ENCODE measurements at places on chromosomes 5 and 9.
A peak's percentile ranks its signal among the peaks of the same experiment; 100 is the strongest.

DNA sequence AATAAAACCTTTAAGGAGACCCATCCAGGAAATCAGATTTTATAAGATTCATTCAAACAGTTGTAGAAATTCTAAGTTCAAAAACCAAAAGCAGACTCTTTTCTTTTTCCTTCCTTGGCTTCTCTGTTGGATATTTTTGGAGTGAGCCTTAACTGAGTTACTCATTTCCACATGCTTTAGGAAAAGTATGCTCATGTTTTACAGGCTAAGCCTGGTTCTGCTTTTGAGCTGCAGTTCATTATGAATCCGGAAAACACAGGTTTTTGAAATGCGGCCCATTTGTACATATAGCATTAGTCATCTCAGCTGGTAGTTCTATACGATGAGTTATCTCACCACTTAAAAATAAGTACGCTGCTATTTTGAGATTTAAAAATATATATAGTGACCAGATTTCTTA is 156.6 kb upstream of the DMRT1 start:
- DNase-seq = no peak

DNA sequence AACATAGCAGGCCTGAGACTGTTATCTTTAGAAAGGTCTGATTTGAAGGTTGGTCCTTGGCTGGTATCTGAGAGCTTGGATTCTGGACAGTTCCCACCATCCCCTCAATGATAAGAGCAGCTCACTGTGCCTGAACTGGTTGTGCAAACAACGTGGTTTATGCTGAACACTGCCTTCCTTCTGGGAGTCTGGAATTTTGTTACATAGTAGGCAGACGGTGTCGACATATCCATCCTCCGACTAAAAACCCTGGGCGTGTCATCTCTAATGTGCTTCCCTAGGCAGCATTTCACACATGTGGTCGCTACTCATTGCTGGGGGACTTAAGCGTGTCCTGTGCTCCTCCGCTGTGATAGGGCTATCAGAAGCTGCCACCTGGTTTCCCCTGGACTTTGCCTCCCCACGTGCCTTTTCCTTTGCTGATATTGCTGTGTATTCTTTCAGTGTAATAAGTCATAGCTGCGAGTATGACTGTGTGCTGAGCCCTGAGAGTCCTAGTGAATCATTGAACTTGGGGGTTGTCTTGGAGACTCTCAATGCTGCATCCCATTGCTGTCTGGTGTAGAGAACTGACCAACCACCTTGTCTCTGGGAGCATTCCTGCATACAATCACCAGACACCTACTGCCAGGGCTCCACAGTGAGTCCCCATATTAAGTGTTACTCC is 119.1 kb upstream of the TBC1D2 start:
- no peak for DNase-seq

GRCh38 chr5:5456858-5457257 is 34.4 kb downstream of the ICE1 start:
- DNase-seq = no peak

DNA sequence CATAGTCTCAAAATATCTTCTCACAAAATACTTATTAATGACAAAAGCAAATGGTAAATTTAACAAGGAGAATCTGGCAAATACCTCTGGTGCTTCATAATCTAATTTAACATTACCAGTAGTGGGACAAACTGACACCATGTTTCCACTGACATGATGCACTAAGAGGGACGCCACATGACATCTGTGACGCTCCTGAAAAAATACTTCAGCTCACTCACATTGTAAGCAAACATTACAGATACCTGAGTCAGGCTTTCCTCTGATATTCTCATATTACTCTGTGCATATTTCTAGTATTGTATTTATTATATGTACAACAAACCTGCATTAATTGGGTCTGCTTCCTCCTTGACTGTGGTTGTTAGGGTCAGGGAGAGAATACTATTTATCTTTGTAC is 56.7 kb upstream of the OSMR start:
- DNase-seq = no peak

- no peak for DNase-seq
Observed at GRCh38 chr9:69319324-69320025, 5.5 kb upstream of the ENTREP1 start.

GRCh38 chr9:3647652-3648051 is 121.9 kb upstream of the RFX3 start:
- no peak for DNase-seq

- no peak for DNase-seq
Observed at GRCh38 chr9:131641618-131642495, 96.5 kb downstream of the PRRT1B start.

DNA sequence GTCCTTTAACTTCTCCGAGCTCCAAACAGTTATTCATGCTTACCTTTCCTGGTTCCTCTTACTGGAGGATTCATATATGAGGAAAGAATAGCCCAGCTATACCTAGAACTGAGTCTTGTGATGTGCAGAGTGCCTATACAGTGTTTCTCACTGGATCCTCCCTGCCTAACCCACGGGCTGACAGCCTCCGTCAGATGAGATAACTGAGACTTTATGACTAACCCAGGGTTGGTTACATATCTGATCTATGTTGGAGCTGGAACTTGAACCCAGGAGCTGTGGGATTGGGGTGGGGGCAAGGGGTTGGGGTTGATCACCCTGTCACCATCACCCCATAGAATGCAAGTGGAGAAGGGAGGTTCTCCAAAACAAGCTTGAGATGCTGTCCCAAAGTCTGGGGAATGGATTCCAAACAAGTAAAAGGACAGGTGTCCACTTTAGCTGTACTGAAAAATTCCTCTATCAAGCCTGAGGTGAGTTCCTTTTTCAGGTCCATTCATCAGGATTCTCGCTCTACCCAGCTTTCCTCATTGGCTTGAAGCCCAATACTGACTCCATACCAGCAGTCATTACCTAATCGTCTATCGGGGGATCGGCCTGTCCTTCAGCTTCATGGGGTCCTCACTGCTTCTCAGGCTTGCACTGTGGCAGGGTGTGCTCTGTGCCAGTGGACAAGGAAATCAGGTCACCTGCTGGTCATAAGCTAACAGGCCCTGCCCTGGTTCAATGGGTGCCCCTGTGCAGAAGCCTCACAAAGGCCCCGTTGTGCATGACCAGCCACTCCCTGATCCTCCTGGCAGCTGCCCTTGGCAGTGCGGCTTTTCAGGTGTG is 100.6 kb downstream of the ARHGAP26 start:
- no peak for DNase-seq

- no peak for DNase-seq
Observed at GRCh38 chr9:128142596-128142995, 6.7 kb upstream of the LCN2 start.

GRCh38 chr9:3200331-3200774 is 325.4 kb downstream of the RFX3 start:
- no peak for DNase-seq

DNA sequence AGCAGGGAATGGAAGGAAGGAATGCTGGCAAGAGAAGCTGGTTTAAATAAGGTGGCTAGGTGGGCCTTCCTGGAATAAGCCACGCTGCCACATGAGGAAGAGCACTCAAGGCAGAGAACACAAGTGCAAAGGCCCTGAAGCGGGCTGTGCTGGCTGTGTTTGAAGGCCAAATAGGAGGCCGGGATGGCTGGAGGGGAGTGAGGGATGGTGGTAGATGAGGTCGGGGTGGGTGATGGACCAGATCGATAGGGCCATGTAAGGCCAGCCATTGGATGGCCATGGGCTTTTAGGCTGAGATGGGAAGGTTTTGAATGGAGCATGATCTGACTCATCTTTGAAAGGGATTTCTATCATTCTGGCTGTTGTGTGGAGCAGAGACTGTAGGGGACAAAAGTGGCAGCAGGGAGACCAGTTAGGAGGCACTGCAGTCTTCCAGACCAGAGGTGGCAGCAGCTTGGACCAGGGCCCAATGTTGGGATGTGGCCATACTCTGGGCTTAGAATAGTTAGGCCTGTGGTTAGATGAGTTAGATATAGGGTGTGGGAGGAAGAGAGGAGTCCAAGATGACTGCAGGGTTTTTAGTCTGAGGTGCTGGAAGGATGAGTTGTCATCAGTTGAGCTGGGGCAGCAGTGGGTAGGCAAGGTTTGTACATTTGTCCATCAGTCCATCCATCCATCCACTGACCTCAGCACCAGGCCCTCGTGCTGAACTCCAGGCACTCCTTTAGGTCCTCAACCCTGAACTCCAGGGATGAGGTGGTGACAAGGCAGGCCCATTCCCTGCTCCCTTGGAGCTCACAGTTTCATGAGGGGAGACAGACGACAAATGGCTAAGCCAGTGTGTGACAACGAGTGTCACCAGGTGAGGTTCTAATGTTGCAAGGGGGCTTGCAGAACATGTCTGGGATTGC is 30.3 kb downstream of the NDST1 start:
- no peak for DNase-seq

DNA sequence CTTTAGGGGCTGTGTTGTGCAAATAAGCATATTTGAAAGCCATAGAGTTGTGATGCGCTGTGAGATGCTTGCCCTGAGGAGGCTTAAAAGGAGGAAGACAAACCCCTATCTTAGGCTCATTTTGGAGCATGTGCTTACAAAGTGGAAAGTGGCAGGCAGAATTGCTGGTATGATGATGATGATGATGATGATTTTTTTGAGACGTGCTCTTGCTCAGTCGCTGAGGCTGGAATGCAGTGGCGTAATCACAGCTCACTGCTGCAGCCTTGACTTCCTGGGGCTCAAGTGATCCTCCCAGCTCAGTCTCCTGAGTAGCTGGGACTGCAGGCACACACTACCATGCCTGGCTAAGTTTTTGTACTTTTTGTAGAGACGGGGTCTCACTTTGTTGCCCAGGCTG is 1.7 kb downstream of the CNOT8 start:
- DNase-seq = no peak

GRCh38 chr5:172224996-172225395 is 31.0 kb downstream of the EFCAB9 start:
- DNase-seq = peak; percentile 86

DNA sequence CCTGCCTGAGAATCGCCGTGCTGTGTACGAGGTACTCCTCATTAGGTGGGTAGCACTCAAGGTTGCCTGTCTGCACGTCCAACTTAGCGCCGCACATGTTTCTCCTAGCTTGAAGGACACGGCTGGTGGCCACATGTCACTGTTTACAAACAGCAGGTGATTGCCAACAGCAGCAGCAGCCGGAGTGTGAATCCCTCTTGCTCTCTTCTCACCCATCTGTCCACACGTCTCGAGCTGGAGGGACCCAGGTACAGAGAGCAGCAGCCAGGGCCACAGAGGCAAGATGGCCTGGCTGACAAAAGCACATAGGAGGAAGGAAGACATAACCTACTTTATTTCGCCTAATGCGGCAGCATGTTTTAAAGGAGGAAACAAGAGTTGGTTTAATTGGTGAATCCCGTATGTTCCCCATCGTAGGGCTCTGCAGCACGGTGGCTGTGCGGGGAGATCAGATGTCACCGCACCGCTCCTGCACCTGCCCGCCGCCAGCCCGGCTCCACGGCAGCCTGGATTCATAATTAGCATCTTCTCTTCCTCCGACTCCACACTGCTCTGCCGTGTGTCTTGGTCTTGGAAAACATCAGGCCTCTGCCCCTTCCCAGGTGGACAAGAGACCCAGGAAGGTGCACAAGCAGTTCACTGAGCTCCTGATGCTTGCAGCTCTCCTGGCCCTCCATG is 201.6 kb upstream of the IRX1 start:
- DNase-seq = no peak

GRCh38 chr5:124199893-124200292 is 546.5 kb downstream of the ZNF608 start:
- no peak for DNase-seq

DNA sequence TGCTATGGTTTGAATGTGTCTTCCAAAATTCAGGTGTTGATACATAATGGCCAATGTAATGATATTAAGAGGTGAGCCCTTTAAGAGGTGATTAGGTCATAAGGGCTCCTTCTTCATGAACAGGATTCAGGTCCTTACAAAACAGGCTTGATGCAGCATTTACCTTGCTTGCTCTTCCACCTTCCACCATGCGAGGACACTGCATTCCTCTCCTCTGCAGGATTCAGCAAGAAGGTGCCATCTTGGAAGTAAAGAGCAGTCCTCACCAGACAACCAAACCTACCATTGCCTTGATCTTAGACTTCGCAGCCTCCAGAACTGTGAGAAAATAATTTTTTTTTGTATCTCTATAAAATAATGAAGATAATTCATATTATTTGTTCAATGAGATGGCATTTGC is 314.0 kb upstream of the SMARCA2 start:
- no peak for DNase-seq

GRCh38 chr5:127804886-127805426 is 101.8 kb downstream of the CCDC192 start:
- DNase-seq = no peak

GRCh38 chr5:134226441-134227192 is 744 bp upstream of the PPP2CA start:
- no peak for DNase-seq

DNA sequence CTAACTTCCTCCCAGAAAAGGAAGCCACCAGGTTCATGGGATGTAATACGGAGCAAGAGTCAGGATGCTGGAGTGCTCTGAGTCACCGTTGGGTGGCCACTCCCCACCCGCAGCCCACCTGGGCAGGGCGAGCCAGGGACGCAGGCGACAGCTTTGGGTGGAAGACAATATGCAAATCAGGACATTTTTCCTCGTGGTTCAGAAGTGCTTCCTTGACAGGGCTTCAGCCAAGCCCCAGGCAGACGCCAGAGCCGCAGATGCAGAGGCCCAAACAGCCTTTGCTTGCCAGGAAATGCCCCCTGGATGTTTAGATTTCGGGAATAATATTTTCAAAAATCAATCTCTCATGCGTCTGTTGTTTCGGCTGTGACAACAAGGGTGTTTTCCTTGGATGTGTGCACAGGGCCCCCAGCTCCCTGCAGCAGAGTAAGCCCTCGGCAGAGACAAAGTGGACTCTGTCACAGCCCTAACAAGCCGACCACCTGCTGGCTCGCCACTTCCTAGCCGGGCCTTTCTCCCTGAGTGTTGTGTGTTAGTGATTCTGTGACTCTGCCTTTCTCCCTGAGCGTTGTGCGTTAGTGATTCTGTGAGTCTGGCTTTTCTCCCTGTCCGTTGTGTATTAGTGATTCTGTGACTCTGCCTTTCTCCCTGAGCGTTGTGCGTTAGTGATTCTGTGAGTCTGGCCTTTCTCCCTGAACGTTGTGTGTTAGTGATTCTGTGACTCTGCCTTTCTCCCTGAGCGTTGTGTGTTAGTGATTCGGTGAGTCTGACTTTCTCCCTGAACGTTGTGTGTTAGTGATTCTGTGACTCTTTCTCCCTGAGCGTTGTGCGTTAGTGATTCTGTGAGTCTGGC is 11.8 kb upstream of the SLC9A3 start:
- DNase-seq = no peak

DNA sequence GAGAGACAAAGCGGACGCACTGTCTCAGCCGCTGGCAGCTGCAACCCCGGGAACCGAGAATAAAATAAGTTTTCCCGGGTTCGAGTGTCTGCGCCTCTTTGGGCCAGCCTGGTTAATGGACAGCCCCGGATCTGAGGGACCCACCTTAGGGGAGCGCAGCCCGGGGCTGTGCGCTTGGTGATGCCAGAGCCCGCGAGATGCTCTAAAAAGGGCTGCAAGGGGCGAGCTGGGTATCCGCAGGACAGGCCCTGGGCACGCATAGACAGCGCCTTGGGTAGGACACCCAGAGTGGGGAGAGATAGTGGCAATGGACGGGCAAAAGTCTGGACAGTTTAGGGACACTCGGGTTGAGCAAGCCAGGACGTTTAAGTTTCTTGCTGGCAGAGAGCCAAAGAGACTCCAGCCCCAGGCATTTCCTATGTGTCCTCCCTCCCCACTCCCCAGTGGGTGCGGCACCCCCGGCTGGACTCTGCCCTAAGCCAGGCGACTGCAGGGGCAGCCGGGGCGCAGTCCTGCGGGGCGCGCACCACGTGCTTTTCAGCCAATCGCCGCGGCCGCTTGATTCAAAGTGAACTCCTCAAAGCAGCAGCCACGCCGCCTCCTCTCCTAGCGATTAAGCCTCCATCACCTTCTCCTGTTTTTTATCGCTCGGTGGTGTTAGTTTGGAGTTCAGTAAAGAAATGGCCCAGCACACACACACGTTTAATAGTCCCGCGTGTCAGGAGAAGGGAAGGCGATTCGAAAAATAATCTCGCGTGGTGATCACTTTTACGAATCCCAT is 616 bp upstream of the ENC1 start:
- no peak for DNase-seq

Data from NCI-H446 treated with DMSO at 0.1 percent for 48 hours (cell line).